Natural killer cell treated with Interleukin-12 subunit alpha and Interleukin-12 subunit beta and Interleukin-15 and Interleukin-18, amount 100 ng/mL, for 72 hours (primary cell): ENCODE measurements at places on chromosomes 7 and 10. TPM values are rescaled to one million over a fixed set of nuclear protein-coding genes. Genes with fewer than 3 reads are reported as not detected.

The NKX2-3 gene
- total RNA-seq: not detected

The FFAR4 gene
- not detected for total RNA-seq

The ITGA8 gene
- not detected for total RNA-seq

The LRMDA gene
- 1.8 TPM for total RNA-seq

The HECTD2 gene
- total RNA-seq: 3.2 TPM

The EN2 gene
- not detected for total RNA-seq

The GJD4 gene
- total RNA-seq: not detected
